ENCODE measurements at places on chromosomes 6 and 20.

DNA sequence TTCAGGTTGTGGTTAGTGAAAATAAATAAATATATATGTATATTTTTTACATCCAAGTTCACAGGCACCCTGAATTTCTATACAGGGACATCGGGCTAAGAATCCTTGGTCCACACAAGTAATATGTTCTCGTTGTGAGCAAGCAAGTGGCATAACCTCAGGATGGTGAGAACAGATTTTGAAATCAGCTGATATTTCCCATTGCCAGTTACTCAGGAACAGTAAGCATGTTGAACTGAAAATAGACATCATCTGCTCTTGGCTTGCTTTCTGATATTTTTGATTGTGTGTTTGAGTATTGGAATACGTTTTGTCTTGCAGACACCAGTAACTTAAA, 87.7 kb downstream of the TRMT6 start:
- DNase-seq = no peak

DNA sequence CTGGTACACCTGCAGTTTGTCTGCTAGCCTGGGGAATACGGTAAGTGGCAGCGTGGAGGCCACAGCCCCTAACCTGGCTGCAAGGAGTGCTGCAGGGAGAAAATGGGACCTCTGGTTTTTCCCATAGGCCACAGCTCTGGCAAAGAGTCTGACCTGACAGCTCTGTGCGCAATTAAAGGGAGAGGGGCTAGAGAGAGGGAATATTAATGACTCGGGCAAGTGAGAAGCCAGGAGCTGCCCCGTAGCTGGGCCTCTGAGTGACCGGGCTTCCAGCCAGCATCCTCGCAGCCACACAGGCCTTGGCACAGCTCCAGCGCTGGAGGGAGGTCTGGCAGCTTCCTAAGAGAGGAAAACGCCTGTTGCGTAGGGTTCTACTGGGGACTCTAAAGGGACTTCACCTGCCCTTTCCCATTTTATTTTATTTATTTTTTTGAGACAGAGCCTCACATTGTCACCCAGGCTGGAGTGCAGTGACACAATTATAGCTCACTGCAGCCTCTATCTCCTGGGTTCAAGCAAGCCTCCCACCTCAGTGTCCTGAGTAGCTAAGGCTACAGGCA, 18.2 kb upstream of the OCSTAMP start:
- DNase-seq = no peak

DNA sequence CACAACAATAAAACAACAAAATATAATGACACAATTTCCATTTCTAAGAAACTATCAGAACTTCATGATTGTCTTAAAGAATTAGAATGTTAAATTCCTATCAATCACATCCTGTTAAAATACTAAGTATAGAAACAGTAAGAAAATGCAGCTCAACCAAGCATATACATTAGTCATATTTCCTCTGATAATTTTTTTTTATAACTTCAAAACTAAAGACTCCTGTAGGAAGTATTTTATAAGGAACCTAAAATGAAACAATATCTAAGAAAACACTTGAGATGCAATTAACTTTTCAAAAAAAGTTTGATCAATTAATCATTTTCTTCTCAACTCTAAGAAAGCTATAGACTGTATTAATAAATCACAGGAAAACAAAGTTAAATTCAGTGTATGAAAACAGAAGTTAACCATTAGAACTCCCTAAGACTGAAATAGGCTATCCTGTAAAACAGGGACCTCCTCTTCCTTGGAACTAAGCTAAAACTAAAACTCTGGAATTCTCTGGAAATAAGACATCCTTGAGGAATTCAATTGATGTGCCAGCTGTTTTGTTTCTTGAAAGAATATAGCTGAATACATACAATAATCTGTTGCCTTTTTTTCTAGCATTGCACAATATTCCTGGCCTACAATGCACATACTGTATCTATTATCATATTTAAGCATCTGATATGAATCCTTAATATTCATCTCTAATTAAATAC, 19.8 kb downstream of the FKBP5 start:
- no peak for DNase-seq

GRCh38 chr20:14067603-14068002, 72.3 kb downstream of the MACROD2 start:
- DNase-seq = no peak

GRCh38 chr6:31528307-31528777, 420 bp upstream of the MCCD1 start:
- no peak for DNase-seq

GRCh38 chr6:36676141-36677058, 2.1 kb upstream of the CDKN1A start:
- no peak for DNase-seq

- no peak for DNase-seq
Measured at GRCh38 chr20:36830791-36831691, 44.9 kb upstream of the TLDC2 start.

- no peak for DNase-seq
Measured at GRCh38 chr6:85111481-85112011, 338.3 kb upstream of the NT5E start.

GRCh38 chr6:157867155-157867559, 44.1 kb downstream of the SNX9 start:
- DNase-seq = no peak

GRCh38 chr6:11194356-11195218, 37.9 kb downstream of the NEDD9 start:
- DNase-seq = no peak

- no peak for DNase-seq
Measured at GRCh38 chr6:22302838-22303237, 6.0 kb upstream of the PRL start.

DNA sequence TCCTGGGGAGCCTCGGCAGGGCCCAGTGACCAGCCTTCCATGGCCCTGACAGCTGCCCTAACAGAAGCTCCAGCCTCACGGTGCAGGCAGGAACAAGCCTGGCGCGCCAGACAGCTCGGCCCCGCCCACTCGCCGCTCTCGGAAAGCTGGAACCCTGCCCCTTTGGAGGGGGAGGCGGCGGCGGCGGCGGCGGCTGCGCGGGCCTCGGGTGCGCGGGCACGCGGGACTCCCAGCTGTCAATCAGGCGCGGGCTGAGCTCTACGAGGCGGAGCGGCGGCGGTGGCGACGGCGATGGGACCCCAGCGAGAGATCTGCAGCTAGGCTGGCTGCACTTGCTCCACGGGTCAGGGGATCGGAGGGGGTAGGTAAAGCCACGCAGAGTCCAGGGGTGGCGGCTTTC, at the start of gene NRSN1:
NRSN1 (plus strand) TSS at position 236 of the 400 bp plus-strand sequence. CDS start 8,113 bp downstream, outside the sequence.
- DNase-seq = no peak

Measured in stimulated activated CD8-positive, alpha-beta memory T cell treated with anti-CD3 and anti-CD28 coated beads, Interleukin-12 subunit alpha, Interleukin-12 subunit beta, amount 100 ng/mL, for 1 hour (primary cell).